Testis (tissue), 5 donors: ENCODE measurements at places on chromosomes 3 and 15. TPM values are rescaled to one million over a fixed set of nuclear protein-coding genes. Genes with fewer than 3 reads are reported as not detected.

DNA sequence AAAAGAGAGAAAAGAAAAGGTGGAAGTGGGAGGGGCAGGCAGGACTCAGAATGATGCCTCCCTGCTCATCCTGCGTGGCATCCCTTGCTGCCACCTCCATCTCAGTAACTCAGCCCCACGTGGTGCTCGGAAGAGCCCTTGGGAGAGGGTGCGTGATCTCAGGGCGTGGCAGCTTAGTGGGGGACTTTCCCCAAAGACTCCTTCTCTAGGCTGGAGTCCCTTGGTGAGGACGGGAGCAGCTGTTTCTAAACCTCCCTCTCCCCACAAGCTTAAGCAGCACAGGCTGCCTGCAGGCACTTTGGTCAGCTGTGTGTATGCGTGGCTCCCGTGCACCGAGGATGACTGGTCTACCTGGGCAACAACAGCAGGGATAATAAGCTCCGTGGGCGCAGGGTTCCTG is 7.4 kb upstream of the ANPEP start:
- no peaks in the 10 kb centered on the region for H3K4me1 ChIP-seq
- no peak for DNase-seq
- H3K27ac ChIP-seq = no peak overlapping the region
- H3K4me3 ChIP-seq = no peak overlapping the region
- H3K36me3 ChIP-seq = no peaks in the 10 kb centered on the region

GRCh38 chr15:41511331-41511898 is 2.2 kb downstream of the LTK start:
- no peak overlapping the region for H3K27ac ChIP-seq
- H3K36me3 ChIP-seq = no peaks in the 10 kb centered on the region
- no peak for DNase-seq
- H3K4me3 ChIP-seq = peak overlapping the region; percentile 27

DNA sequence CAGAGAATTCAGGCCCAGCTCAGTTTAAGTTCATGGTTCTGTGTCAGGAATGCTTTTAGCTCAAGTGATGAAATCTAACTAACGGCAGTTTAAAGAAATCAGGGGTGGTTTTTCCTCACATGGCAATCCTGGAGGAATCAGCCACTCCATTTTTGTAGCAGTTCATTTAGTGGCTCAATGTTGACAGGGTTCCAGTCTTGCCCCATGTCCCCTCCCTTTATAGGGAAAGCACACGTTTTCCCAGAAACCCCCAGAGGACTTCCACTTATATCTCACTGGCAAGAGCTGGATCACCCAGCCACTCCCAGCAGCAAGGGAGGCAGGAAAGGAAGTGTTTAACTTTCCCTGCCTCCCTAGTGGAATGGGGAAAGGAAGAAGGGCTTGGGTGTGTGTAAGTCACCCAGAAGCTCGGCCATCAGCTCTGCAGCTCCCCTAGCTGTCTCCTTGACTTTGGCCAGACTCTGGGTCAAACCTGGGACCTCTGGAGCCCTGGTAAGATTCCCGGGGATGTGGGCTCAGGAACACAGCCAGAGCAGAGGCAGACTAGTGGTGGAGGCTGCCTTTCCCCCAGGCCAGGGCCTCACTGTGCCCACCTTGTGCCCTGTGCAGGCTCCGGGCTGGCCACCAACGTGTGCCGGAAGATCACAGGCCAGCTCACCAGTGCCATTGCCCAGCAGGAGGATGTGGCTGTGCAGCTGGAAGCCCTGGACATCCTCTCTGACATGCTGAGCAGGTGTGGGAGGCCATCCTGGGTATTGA is 11.3 kb downstream of the CAND2 start:
- no peaks in the 10 kb centered on the region for H3K27me3 ChIP-seq
- no peaks in the 10 kb centered on the region for H3K36me3 ChIP-seq
- no peak for DNase-seq
- no peak overlapping the region for H3K27ac ChIP-seq

GRCh38 chr3:39142067-39142466 is 11.3 kb downstream of the CSRNP1 start:
- no peak overlapping the region for H3K4me3 ChIP-seq
- H3K27me3 ChIP-seq = no peaks in the 10 kb centered on the region
- H3K4me1 ChIP-seq = peaks cover 22% of the 10 kb centered on the region
- no peak for DNase-seq

- no peaks in the 10 kb centered on the region for H3K36me3 ChIP-seq
- H3K4me3 ChIP-seq = no peak overlapping the region
- DNase-seq = peak; percentile 78
- no peak overlapping the region for H3K27ac ChIP-seq
- peaks cover 25% of the 10 kb centered on the region for H3K4me1 ChIP-seq
- H3K27me3 ChIP-seq = no peaks in the 10 kb centered on the region
Measured at GRCh38 chr15:29805043-29805707, 17.1 kb downstream of the TJP1 start.

DNA sequence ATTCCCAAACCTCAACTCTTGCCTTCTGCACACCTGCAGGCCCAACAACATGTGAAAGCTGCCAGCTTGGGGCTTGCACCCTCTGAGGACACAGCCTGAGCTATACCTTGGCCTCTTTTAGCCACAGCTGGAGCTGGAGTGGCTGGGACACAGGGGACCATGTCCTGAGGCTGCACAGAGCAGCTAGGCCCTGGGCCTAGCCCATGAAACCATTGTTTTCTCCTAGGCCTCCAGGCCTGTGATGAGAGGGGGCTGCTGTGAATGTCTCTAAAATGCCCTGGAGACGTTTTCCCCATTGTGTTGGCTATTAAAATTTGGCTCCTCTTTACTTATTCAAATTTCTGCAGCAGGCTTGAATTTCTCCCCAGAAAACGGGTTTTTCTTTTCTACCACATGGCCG is 7.2 kb downstream of the ZKSCAN7 start:
- H3K27ac ChIP-seq = no peak overlapping the region
- no peak for DNase-seq
- H3K36me3 ChIP-seq = no peaks in the 10 kb centered on the region
- no peaks in the 10 kb centered on the region for H3K4me1 ChIP-seq
- no peaks in the 10 kb centered on the region for H3K27me3 ChIP-seq

DNA sequence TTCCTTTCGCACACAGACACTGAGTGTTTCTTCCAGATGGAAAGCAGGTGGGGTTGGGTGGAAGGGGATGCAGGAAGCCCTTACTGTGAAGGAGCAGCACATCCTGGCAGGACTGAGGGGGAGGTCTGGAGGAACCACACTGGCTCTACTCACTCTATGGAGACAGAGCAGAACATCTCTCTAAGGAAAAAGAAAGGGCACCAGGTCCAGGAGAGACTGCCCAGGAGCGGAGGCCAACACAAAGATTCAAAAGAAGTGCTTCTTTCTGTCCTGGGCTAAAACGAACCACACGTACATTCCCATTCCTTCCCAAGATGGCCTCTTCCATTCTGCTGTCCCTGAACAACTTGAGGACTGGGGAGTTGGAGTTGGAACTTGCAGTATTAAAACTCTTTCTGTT is 13.8 kb upstream of the VIPR1 start:
- H3K27me3 ChIP-seq = no peaks in the 10 kb centered on the region
- H3K36me3 ChIP-seq = no peaks in the 10 kb centered on the region
- H3K4me3 ChIP-seq = peak overlapping the region; percentile 26
- no peak overlapping the region for H3K27ac ChIP-seq

DNA sequence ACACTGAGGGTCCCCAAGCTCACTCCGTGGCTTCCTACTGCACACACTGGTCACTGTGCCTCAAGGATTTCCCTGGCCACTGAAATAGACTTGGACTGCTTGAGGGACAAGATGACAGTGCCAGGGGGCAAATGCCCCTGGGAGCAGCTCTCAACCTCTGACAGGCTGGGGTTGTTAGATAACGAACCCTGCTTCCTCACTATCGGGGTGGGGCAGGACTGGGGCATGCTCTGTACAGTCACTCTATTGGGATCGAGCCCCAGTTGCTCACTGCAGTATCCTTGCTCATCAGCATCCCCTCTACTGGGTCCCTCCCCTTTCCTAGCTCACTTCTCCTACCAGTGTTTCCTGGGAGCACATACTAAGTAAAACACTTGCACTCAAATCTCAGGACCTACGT is 610.8 kb downstream of the NTRK3 start:
- no peak overlapping the region for H3K4me3 ChIP-seq
- no peaks in the 10 kb centered on the region for H3K27me3 ChIP-seq
- H3K4me1 ChIP-seq = no peaks in the 10 kb centered on the region
- no peak for DNase-seq
- no peaks in the 10 kb centered on the region for H3K36me3 ChIP-seq

- no peaks in the 10 kb centered on the region for H3K27me3 ChIP-seq
- H3K36me3 ChIP-seq = no peaks in the 10 kb centered on the region
- no peak overlapping the region for H3K4me3 ChIP-seq
- no peaks in the 10 kb centered on the region for H3K4me1 ChIP-seq
- DNase-seq = peak; percentile 2
- H3K27ac ChIP-seq = no peak overlapping the region
Measured at GRCh38 chr3:38548154-38548931, 52.2 kb downstream of the EXOG start.

The CYP1A1 gene
- 0.31 TPM for total RNA-seq

The ATP2B2 gene
- total RNA-seq = 2.9 TPM

The TRA2B gene
- 199 TPM for total RNA-seq

The TGM4 gene
- 0.68 TPM for total RNA-seq

The DGKG gene
- 0.68 TPM for total RNA-seq

The CFAP91 gene
- 28.3 TPM for total RNA-seq

The TRIM59 gene
- 9.1 TPM for total RNA-seq
